Putamen (tissue), 1 donor: ENCODE measurements at places on chromosomes 11 and 22.

DNA sequence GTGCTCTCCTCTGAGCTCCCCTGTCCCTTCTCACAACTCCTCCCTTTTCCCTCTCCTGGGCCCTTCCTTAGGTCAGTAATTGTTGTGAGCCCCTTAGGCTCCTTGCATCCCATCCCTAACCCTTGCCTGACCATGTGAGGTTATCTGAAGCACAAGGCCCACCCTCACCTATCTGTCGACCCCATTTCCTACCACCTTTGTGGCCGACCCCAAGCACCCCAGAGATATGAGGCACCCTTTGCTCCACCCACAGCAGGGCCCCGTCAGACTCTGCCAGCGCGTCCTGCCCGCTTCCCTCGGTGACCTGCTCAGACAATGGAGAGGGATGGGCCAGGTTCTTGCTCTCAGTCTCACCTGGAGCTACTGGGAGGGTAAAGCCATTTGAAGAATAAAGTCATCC, 1.3 kb downstream of the GNG3 start:
- peak; percentile 28 for DNase-seq

- DNase-seq, result no peak
Observed at GRCh38 chr11:6745465-6746015, 26.2 kb downstream of the OR2AG2 start.

DNA sequence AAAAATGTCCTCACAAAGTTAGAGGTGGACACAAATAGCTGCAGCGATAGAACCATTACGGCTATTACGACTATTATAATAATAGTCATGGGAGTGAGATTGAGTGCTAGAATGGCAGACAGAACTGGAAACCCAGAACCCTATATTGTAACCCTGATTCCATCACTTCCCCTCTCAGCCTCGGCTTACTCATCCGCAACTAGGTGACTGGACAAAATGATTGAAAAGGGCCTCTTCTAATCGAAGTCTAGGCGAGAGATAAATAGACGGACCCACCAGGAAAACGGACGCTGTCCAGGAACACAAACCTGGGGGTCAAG, 629 bp downstream of the PSMA1 start:
- DNase-seq, result no peak

- DNase-seq, result no peak
Observed at GRCh38 chr11:103993507-103993906, 42.9 kb upstream of the DDI1 start.

- DNase-seq, result no peak
Observed at GRCh38 chr11:97430877-97431276, 1041.1 kb downstream of the JRKL start.

DNA sequence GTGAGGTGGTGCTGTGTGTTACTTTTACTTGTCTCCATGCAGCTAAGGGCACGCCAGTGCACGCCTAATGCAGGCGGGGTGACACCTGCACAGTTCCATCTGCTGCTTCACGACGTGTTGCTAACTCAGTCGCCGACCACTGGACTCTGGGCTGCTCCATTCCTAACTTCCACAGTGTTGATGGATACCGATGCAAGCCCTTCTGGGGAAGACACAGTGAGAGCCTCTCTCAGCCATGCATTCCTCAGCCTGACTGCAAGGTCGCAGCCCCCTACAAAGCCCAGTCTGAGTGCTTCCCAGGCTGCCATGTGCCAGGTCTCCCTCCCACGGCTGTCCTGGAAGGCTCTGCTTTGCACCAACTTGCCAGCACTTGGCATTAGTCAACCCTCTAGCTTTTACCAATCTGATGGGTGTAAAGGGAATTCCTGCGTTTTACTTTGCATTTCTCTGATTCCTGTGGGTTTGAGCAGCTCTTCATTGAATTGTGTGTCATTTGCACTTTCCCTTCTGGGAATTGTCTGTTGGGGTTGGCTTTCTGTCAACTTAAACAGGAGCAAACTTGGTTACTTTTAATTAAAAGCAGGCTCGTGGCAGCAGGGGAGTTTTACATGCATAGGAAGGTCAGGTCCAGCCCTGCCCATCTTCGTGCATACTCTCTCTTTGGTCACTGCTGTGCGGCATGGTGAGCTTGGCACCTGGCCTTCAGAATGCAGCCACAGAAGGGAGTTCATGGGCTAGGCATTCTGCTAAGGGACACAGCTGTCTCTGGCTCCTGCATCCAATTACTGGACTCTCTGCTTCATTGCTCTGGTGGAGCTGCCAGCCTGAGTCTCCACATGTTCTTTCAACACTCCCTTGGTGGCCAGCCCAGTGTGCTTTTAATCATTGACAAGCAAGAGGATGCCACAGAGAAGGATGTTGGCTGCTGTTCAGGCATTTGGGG, 34.6 kb upstream of the SHANK2 start:
- peak; percentile 16 for DNase-seq

DNA sequence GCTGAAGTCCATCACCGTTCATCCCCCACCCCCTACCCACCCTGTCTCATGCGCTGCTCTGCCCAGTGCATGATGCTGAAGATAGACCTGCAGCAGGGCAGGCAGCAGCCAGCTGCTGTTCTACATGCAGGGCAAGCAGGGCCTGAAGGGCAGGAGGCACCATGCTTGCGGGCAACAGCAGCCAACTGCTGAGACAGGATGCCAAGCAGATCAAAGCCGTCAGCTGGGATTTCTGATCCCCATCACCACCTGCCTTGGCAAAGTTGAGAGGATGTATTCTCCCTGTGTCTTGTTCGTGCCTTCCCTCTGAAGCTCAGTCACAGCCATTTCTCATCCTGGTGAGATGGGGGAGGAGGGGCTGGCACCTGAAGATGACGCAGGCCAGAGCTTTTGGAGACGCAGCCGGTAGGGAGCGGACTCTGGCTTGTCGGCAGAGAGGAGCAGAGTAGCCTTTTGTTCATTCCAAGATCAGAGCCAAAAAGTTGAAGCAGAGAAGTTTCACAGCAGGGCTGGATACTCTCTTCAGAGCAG, 227.0 kb downstream of the GRIK4 start:
- DNase-seq, result no peak

GRCh38 chr11:113173126-113173525, 141.3 kb upstream of the TTC12 start:
- no peak for DNase-seq
